Stimulated activated CD8-positive, alpha-beta memory T cell treated with anti-CD3 and anti-CD28 coated beads, Interleukin-4, amount 100 ng/mL, for 24 hours (primary cell): ENCODE measurements at places on chromosomes 3 and 15.

DNA sequence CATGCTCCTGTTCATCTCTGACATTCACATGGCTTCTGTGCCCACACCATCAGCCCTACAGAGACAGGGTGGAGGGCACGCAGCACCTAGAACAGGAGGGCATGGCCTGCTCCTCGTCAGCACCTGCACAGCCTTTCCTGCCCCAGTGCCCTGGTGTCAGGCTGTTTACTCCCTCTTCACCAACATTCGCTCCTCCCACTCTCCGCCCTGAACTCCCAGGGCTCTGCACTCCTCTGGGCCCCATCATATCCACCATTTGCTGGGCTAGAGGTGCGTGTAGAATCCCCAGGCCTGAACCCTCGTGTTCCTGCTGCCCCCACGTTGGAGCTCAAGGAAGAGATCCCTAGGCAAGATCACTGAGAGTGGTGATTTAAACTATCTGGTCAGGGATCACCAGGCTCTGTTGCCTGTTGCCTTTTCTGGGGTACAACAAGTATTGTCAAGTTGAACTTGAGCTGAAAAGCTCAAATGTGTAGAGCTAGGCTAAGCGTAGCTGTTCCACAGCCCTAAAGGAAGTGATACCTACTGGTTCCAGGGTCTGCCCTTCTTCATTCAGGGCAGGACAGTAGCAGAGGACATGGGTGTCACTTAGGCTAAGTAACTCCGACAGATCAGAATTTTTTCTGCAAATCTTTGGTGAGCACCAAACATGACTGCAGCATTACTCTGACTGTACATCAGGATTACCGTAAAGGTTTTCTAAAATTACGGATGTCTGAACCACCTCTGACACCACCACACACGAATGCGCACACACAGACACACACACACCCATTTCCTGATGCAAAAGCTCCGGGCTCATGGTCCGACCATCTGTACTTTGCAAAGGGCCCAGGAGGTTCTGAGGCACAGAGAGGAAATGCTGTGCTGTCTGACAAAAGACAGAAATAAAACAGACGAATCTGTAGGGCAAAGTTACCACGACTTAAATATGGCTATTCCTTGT, 43.7 kb upstream of the GNB5 start:
- no peak for DNase-seq

- no peak for DNase-seq
These were observed 62.2 kb downstream of the ABTB1 start for GRCh38 chr3:127734754-127735473.

GRCh38 chr3:195551381-195551978, 8.4 kb upstream of the PPP1R2 start:
- no peak for DNase-seq

DNA sequence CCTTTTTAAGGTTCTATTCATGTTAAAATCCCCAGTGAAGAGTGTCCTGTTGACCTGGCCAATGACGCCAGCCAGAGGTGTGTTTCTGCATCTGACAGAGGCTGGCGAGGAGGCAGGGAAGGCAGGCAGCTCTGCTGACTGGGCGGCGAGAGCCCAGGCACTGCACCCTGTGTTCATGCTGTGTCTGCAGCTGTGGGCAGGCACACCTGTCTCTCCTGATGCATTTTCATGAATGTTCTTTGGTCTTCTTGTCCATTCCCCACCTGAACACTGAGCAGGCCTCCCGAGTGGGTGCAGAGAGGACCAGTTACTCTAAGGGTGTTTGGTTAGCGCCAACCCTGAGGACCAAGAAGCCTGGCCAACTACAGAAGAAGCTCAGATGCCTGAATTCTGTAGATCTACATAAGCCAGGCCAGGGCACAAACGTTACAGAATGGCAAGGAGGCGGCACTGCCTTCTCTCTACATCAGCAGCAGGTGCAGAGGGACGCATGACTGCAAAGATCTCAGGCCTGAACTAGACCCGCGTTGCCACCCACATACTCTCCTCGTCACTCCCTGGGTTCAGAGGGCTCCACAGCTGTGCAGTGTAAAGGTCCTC, 233.7 kb downstream of the OCA2 start:
- DNase-seq: no peak

DNA sequence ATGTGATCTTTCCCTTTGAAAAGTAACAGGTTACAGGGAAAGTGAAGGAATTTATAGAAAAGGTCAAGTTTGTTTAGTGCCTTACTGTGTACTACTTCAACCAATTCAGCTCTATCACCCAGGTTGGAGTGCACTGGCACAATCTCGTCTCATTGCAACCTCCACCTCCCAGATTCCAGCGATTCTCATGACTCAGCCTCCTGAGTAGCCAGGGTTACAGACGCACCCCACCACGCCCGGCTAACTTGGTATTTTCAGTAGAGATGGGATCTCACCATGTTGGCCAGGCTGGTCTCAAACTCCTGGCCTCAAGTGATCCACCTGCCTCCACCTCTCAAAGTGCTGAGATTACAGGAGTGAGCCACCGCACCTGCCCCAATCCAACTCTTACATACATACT, 279.7 kb downstream of the ZBTB20 start:
- DNase-seq: no peak

- DNase-seq: no peak
These were observed 546.8 kb downstream of the TBL1XR1 start for GRCh38 chr3:176650478-176650877.
